T-helper 9 cell (primary cell): ENCODE measurements at places on chromosomes 5 and 9.

DNA sequence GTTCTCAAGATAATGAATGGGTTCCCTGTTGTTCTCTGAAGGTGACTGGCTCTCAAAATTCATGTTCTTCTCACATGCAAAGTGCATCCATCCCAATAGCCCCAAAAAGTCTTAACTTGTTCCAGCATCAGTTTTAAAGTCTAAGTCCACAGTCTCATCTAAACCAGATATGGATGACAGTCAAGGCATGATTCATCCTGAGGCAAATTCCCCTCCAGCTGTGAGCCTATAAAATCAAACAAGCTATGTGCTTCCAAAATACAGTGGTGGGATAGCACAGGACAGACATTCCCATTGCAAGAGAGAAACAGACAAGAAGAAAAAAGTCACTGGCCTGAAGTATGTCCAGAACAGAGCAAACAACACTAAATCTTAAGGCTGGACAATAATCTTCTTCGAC lies 25.4 kb downstream of the FBXO10 start:
- no peak for DNase-seq

DNA sequence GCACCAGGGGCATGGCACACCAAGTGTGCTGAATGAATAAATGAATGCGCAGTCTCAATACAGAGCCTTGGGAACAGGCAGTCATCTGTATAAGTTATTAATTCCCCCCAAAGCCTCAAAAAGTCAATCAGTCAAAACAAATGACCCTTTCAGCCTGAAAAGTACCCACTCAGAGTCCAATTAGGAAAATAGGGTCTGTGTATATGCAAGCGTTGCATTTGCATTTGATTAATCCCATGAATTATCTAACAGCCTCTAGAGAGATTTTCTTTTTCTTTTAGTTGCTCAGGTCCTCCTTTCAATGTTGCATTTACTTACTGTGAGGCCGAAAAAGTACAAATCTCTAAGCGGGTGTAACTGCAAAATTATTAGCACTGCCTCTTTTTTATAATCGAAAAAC lies 23.4 kb downstream of the PTCH1 start:
- no peak for DNase-seq

GRCh38 chr9:113632776-113633590 lies 169.5 kb downstream of the RGS3 start:
- DNase-seq = no peak

DNA sequence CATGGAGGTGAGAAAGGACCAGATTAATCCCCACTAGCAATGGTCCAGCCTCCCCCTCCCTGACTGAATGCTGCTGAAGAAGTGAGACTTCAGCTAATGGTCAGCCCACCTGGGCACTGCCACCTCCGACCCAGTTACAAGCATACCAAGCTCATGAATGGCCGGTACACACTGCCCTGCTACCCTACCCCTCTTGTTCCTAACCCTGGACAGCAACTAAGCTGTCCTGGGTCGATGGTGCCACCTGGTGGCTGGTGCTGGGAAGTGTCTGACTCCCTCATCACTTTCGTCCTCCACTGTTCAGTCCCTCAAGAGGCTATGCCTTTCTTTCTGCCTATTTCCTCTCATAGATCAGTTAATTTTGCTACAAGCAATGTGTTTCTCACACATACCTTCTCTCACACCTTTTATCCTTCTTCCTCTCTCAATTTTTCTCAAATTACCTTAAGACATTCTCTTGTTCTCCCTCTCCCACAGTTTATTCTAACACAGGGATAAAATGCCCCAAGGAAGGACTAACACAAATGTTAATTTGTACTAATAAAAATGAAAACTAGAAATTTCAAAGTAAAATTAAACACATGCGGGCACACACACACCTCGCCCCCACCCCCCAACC lies 42.4 kb downstream of the PAX5 start:
- no peak for DNase-seq

DNA sequence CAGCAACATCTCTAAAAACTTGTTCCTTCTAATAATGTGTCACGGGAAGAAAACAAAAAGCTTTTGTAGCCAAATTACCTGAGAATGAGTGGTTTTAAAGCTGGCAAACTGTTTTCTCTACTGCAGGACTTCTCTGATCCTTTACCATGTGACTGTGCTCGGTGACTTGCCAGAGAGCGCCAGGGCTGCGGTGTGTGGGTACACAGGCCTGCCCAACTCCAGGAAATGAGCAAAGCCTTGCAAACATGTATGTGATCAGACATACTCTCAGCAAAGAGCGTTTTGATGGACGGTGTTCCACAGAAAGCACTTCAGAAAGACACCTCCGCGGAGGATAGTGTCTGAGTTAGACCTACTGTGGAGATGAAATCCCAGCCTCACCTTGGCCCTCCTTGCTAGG lies 157.3 kb downstream of the SPOCK1 start:
- no peak for DNase-seq

- DNase-seq = no peak
Measured at GRCh38 chr9:78898234-78898633, 601.3 kb downstream of the PSAT1 start.
